ENCODE measurements at places on chromosomes 16 and 17.

DNA sequence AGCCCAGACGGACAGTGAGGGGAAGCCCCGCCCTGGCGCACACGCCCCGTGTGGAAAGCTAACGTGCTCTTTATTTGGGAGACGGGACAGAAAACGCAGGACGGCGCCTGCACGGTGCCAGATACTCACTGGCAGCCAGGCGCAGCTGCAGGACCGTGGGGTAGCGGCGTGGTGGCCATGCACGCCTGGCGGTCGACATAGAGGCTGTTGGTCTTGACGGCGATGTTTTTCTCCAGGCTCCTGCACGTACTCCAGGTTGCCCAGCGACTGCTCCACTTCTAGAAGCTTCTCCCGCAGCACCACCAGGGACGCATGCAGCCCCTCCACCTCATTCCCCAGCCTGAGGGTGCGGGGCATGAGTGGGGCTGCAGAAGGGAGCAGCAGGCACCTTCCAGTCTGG lies 5.1 kb upstream of the C1QTNF8 start:
- DNase-seq = no peak

DNA sequence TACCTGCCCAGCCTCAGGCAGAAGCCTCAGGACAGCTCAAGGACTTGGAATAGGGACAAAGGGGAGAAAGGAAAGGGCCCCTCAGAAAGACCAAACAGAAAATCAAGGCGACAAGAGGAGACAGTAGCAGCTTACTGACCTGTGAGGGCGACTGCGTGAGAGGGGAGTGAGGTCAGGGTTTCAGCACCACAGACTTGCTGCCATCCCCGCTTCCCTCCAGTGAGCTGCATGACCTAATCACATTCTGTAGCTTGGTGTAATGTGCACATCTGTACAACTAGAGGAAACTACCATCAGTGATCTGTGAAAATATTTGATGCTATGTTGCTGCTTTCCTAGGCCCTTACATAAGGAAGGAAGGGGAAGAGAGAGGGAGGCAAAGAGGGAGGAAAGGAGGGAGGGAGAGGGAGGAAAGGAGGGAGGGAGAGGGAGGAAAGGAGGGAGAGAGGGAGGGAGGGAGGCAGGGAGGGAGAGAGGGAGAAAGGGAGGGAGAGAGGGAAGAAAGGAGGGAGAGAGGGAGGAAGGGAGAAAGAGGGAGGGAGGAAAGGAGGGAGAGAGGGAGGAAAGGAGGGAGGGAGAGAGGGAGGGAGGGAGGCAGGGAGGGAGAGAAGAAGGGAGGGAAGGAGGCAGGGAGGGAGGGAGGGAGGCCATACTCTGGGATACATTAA lies 404.9 kb upstream of the CDH5 start:
- DNase-seq = no peak

DNA sequence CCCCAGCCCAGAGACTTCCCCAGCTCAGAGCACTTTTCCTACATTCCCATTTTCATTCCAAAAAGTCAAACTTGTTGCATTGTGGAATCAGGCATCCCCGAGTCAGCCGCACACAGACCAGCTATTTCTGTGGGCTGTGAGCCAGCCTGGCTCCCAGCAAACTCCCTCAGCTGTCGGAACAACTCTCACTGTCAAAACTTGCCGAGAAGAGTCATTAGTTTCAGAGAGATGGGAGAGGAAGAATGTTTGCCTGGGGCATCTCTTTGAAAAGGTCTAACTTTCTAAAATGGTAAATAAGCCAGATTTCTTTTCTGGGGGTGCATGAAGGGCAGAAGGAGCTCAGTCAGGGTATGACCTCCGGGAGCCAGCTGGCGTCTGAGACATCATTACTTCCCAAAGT lies 280.0 kb downstream of the TMEM114 start:
- no peak for DNase-seq

- no peak for DNase-seq
Observed at GRCh38 chr16:85276258-85276657, 164.0 kb upstream of the CIBAR2 start.

DNA sequence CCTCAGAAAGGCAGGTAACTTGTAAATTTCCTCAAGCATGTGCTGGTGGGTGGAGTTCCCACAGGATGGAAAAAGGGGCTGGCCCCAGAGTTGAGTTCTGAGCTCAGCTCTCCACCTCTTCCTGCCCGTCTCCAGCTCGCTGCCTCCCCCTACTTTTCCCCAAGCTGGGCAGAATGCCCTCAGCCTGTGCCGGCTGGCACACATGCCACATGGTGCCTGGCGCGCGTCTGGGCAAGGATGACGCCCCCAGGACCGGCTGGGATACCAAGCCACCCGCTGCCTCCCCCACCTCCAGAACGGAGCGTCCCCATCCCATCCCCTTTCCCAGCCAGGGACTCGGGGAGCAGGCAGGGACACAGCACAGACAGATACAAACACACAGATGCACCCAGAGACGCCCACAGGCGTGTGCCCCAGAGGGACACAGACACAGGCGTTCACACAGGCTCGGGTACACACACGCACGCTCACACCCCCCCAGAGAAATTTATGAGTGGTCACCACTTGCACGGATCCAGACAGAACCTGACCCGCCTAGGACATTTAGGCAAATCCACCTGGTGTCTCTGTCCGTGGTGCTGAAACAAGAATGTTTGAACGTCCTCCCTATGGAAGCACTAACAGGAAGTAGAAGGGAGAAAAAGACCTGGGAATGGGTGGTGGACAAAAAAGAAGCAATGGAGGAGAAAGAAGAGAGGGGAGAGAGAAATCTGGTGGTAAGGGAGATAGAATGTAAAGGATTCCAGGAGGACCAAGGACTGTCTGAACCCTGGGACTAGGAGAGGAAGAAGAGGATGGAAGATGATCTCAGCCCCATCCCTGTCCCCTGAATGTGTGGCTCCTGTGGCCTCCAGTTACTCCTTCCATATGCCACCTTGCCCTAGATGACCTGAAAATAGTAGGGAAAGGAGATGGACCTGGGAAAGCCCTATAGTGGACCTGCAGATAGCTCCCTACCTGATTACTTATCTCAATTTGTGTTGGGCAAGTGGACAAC lies 15.5 kb downstream of the NEUROD2 start:
- no peak for DNase-seq
